ENCODE measurements at places on chromosomes 1 and 21.
A peak's percentile ranks its signal among the peaks of the same experiment; 100 is the strongest.

DNA sequence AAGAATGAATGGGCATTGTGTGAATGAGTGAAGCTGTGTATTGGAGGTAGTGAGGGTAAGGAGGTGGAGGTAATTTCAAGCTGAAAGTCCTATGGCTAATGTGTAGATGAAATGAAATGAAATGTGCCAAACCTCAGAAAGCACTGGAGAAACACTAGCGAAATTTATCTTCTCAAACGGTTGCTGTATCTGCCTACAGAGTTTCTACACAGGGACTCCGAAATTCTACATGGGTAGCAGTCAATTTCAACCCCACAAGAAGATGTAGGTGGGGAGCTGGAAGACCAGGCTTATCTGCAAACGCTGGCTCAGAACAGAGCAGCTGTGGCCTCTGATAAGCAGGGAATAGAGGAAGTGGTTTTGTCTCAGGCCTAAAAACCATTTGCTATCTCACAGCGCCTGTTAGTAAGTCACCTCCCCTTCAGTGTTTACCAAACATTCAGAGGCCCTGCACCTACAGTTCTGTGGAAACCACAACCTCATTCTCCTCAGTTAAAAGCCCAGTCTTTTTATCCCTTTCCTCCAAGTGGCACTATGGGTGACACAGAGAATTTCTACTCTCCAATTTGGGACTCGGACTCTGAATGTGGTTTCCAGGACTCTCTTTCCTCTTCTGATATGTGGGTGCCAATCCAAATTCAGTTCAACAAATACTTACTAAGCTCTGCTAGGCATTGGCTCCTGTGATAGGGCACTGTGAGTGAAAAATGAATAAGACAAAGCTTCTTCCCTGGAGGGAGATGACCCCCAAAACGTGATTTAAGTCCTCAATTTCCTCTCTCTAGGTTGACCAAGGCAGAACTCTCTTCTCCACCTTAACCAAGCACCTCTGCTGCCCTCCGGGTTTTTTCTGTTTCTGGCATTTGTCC, 17.2 kb upstream of the SLAMF6 start:
- DNase-seq: no peak

- no peak for DNase-seq
Observed at GRCh38 chr1:221778535-221779142, 36.8 kb upstream of the DUSP10 start.

GRCh38 chr1:229043115-229043514, 227.8 kb upstream of the RAB4A start:
- no peak for DNase-seq

DNA sequence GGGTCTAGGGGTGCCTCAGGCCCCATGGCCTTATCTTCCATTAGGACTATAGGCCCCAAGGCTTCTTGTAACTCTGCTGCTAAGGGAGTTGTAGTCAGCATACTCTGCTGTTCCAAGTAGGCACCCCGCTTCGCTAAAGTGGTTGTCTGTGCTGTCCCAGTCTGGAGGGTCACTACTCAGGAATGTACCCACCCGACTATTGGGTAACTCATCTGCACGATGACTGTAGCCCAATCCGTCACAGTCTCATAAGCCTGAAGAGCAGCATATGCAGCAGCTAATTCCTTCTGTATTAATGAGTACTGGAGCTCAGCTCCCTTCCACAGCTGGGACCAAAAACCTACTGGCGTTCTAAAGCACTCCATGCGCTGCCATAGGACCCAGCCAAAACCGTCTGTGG, 111.0 kb downstream of the GDAP2 start:
- DNase-seq: no peak

- peak; percentile 43 for DNase-seq
Observed at GRCh38 chr1:35448344-35448801, 108.8 kb downstream of the KIAA0319L start.

GRCh38 chr1:180167021-180167701, 12.5 kb downstream of the QSOX1 start:
- no peak for DNase-seq

DNA sequence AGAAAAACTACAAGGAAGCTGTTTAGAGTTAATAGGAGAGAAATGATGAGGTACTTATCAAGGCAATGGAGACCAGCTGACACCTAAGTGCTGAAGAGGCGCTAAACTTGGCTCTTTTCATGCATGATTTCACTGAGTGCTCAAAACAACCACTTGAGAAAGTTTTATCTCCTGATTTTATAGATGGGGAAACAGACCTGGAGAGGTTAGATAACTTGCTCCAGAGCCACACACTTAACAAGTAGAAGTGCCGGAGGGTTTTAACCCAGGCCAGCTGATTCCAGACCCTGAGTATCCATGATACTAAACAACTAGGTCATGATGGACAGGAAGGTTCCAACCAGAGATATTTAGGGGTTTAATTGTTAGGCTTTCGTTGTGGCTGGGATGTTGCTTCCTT, 25.9 kb downstream of the UBE2U start:
- DNase-seq: no peak

GRCh38 chr1:1528301-1529267, 11.8 kb downstream of the TMEM240 start:
- DNase-seq: no peak

- DNase-seq: no peak
Observed at GRCh38 chr1:176178316-176178715, 28.8 kb downstream of the COP1 start.

DNA sequence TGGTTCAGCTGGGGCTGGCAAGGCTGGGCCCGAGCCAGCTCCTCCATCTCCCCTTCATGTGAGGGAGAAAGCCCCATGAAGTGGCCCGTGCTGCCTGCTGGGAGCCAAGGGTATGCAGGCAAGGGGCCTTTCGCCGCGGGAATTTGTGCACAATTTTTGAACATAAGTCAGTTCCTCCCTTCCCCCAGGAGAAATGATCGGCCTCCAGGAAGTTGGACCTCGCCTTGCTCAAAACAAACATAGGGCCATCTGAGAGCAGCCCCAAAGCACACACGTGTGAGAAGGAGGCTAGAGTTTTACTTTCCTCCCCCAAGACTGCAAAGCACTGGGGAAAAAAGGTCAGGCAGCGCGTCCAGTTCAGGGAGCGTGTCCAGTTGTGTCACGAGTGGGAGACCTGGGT, 64.7 kb downstream of the PRDM16 start:
- no peak for DNase-seq
